ENCODE measurements at places on chromosomes 3 and 15. TPM values are rescaled to one million over a fixed set of nuclear protein-coding genes. Genes with fewer than 3 reads are reported as not detected.

MINDY4B gene
- not detected for polyA plus RNA-seq

TRPM1 gene
- 1.3 TPM for polyA plus RNA-seq

CPB1 gene
- polyA plus RNA-seq = not detected

EXD1 gene
- not detected for polyA plus RNA-seq

INSYN1 gene
- 39.6 TPM for polyA plus RNA-seq

CEMIP gene
- polyA plus RNA-seq = 0.11 TPM
